ENCODE measurements at places on chromosomes 6 and 20. TPM values are rescaled to one million over a fixed set of nuclear protein-coding genes. Genes with fewer than 3 reads are reported as not detected.
A peak's percentile ranks its signal among the peaks of the same experiment; 100 is the strongest.

The OR12D3 gene
- not detected for total RNA-seq

GRCh38 chr20:15760001-15760621 is 813.1 kb downstream of the KIF16B start:
- no peaks in the 10 kb centered on the region for H3K4me1 ChIP-seq
- no peaks in the 10 kb centered on the region for H3K27me3 ChIP-seq
- H3K27ac ChIP-seq = no peak overlapping the region
- no peaks in the 10 kb centered on the region for H3K36me3 ChIP-seq

GRCh38 chr6:94751641-94752329 is 825.5 kb upstream of the MANEA start:
- H3K27ac ChIP-seq = no peak overlapping the region
- H3K4me3 ChIP-seq = no peak overlapping the region
- no peak for DNase-seq
- no peaks in the 10 kb centered on the region for H3K27me3 ChIP-seq
- H3K4me1 ChIP-seq = no peaks in the 10 kb centered on the region
- H3K36me3 ChIP-seq = no peaks in the 10 kb centered on the region

GRCh38 chr6:162770136-162770535 is 42.4 kb downstream of the PACRG start:
- H3K27ac ChIP-seq = no peak overlapping the region
- no peak overlapping the region for H3K4me3 ChIP-seq
- no peaks in the 10 kb centered on the region for H3K36me3 ChIP-seq
- no peaks in the 10 kb centered on the region for H3K4me1 ChIP-seq
- no peaks in the 10 kb centered on the region for H3K27me3 ChIP-seq

GRCh38 chr6:52675372-52675771 is 4.5 kb downstream of the TMEM14A start:
- no peak for DNase-seq
- H3K27ac ChIP-seq = no peak overlapping the region
- H3K4me3 ChIP-seq = no peak overlapping the region
- 0 out of 2 replicates have a peak, but pooled peaks cover 4% of the 10 kb centered on the region for H3K4me1 ChIP-seq
- no peaks in the 10 kb centered on the region for H3K27me3 ChIP-seq

DNA sequence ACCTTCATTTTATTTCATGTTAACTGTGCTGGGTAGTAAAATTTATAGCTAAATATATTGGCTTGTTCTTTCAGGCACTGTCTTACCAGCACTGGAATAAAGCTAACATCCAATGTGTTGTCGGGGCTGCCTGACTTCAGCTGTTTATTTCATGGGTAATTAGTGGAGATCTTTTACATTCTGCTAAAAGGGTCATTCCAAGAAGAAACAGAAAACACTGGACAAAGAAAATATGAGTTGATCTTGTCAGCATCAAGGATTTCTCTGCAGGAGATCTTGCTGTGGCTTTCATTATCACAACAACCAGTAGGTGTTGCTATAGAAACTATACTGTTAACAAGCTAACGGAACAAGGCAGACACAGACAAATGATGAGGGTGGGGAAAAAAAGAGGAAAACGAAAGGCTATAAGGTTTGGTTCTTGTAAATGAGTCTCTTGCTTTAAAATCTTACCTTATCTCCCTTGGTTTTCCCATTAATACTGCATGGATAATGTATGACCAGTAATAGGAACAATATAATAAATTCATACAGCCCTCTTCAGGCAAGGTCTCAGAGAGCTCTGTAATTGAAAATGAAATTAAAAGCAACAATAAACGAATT is 206.8 kb downstream of the SIM1 start:
- H3K4me1 ChIP-seq = peaks cover 3% of the 10 kb centered on the region
- no peaks in the 10 kb centered on the region for H3K36me3 ChIP-seq
- H3K27me3 ChIP-seq = no peaks in the 10 kb centered on the region
- peak; percentile 59 for DNase-seq
- peak overlapping the region; percentile 12 for H3K4me3 ChIP-seq
- H3K27ac ChIP-seq = no peak overlapping the region

The OOEP gene
- total RNA-seq = not detected

DNA sequence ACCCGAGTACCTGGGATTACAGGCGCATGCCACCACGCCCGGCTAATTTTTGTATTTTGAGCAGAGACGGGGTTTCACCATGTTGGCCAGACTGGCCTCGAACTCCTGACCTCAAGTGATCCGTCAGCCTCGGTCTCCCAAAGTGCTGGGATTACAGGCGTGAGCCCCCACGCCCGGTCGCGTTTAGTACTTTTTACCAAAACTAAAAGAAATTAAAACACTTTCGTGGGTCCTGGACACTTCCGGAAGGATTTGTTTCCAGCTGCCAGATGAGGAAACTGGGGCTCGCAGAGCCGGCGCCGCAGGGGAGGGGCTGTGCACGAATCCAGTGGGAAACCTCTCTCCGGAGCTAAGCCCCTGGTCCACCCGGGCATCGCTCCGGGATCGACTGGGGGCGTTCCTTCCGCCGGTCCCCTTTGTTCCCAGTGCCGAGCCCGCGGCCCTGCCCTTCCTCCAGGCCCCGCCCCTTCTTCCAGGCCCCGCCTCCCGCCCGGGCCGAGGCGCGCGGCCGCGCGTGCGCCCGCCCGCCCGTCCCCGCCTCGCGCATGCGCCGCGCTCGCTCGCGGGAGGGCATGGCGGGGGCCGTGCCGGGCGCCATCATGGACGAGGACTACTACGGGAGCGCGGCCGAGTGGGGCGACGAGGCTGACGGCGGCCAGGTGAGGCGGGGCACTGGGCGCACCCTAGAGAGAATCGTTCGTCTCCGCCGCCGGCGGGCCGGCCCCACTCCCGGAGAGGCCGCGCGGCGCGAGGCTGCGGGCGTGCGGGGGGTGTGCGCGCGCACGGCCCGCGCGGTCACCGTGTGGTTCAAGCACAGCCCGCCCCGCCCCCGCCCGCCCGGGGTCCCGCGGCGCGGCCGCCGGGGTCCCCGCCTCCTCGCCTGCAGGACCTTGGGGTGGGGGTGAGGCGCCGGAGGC is at the start of gene NELFCD:
Gene NELFCD (plus strand): TSS at position 546 of the 917 bp plus-strand sequence. CDS start 54 bp downstream, at position 600.
- peak within 1 kb of the TSS; percentile 96 for H3K4me3 ChIP-seq
- H3K36me3 ChIP-seq = no peaks in the 10 kb centered on the region
- DNase-seq = peak; percentile 95
- peaks cover 6% of the 10 kb centered on the region for H3K4me1 ChIP-seq
- H3K27me3 ChIP-seq = no peaks in the 10 kb centered on the region

The PREP gene
- total RNA-seq = 15.7 TPM

Measured in GM23248 (cell line).